ENCODE measurements at places on chromosomes 3 and 15. TPM values are rescaled to one million over a fixed set of nuclear protein-coding genes. Genes with fewer than 3 reads are reported as not detected.

DNA sequence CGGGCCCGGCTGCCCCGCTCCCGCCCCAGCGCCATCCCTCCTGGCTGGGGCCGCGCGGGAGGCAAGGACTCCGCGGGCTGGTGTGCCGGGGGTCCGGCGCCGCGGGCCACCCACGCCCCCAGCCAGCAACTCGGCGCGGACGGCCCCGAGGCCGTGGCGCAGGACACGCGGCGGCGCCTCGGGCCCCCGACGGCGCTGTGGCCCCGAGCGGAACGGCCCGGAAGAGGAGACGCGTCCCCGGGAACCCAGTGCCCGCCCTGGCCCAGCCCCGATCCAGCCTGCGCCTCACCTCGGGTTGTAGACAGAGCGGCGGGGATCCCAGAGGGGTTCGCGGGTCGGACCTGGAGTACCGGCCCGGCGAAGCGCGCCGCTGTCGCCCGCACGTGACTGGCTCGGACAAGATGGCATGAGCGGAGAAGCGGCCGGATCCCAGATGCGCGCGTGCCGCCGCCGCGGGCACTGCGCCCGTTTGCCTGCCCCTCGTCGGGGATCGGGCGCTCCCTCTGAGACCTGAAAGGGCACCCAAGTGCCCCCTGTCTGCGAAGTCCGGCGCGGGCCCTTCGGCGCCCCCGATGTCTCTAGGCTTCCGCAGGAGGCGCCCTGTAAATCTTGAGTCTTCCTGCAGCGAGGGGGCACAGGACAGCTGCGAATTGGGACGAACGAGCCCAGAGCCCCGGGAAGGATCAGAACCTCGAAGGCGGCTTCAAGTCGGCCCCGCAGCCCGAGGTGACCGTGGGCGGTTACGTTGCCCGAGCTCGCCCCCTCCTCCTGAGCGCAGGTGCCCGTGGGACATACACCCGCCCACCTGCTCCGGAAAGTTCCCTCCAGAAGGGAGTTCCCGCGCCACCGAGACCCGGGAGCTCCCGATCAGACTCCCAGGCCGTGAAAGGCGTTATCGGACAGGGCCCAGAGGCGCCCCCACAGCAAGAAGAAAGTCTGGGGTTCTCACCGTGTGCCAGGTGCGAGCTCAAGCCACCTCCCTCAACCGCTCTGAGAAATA is 598 bp upstream of the SFMBT1 start:
- peak; percentile 73 for DNase-seq

KLHL40 gene
- not detected for total RNA-seq

APOD gene
- total RNA-seq = 382 TPM

DNA sequence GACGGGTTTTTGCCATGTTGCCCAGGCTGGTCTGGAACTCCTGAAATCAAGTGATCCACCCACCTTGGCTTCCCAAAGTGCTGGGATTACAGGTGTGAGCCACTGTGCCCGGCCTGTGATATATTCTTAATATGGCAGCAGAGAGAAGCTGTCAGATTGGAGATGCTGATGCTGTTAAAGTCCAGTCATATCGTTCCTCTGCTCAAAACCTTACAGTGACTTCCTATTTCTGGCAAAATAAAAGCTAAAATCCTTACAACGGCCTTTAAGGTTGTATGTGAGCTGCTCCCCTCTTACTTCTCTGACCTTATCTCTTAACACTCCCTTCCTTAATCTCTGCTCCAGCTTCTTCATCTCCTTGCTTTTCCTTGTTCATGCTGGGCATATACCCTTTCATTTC is 26.6 kb upstream of the MGA start:
- no peak for DNase-seq

- DNase-seq = no peak
These were observed 22.5 kb upstream of the ROPN1 start for GRCh38 chr3:124014366-124014942.

DNA sequence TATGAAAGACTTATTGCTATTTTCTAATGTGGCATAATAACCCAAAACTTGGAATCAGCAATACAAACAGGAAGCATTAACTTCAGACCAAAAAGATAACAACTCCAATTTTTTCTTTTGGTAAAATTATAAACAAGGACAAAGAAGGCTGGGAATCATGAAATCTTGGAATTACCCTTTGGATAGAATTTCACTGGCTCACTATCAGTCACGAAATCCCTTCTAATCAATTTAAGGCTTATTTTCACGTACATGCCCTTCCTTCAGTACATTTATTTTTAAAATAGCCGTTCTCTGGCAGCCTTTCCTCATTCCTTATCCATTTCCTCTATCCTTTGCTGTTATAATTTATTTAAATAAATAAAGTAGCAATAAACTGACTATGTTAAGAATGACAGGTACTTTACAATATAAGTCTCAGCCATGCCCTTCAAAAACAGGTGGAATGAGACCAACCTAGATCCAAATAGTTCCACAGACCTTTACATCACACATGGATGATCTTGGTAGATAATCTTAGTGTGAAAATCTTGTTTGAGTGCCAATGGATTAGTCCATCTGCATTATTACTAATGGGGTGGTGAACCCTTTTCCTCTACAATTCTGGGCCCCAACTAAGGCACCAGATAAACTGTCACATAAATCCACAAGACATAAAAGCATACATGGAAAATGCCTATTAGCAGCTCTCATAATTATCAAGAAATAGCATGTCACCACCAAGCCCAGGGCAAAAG is 38.9 kb downstream of the ABI3BP start:
- DNase-seq = no peak

- DNase-seq = no peak
These were observed 41.2 kb upstream of the SLC6A11 start for GRCh38 chr3:10774825-10775224.

GRCh38 chr3:106048946-106049481 is 180.2 kb upstream of the CBLB start:
- no peak for DNase-seq

GOLGA6D gene
- total RNA-seq = 0.22 TPM

DNA sequence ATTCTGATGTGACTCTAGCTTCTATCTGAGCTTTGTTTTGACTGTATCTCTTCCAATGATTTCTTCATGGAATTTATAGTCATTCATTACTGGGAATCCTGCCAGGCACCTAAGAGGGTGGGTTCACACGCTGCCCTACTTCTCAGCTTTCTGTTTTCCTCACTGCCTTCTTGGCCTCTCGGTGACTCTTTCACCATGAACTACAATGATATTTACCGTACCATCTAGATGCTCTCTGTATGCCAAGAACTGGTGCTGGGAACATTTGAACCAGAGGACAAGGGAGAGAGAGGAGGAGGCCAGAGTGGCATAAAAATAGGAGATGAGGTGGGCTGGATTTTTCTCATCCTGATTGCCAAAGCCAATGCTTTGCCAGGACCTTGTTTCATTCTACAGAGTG is 280.0 kb upstream of the P2RY1 start:
- no peak for DNase-seq

- DNase-seq = no peak
These were observed 409.6 kb downstream of the UNC13C start for GRCh38 chr15:54387799-54388198.

DNA sequence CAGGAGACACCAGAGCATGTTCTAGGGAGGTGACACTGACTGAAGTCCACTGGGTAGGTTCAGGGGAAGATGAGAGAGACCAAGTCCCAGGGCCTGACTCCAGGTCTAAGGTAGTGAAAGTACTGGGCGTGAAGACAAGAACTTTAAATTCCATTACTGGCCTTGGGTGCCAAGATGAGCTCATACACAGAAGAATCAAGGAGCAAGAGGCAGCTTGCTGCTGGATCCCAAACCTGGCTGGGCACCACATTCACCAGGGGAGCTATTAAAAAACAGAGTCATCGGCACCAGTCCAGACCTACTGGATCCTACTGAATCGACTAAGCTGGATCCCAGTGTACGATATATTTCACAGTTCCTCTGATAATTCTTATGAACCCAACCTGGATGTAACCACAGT is 42.1 kb upstream of the ATG7 start:
- no peak for DNase-seq

- peak; percentile 52 for DNase-seq
These were observed 92.7 kb downstream of the LRRC28 start for GRCh38 chr15:99343881-99344551.

ATP13A5 gene
- total RNA-seq = 3.3 TPM

NDUFB5 gene
- total RNA-seq = 124 TPM

DNA sequence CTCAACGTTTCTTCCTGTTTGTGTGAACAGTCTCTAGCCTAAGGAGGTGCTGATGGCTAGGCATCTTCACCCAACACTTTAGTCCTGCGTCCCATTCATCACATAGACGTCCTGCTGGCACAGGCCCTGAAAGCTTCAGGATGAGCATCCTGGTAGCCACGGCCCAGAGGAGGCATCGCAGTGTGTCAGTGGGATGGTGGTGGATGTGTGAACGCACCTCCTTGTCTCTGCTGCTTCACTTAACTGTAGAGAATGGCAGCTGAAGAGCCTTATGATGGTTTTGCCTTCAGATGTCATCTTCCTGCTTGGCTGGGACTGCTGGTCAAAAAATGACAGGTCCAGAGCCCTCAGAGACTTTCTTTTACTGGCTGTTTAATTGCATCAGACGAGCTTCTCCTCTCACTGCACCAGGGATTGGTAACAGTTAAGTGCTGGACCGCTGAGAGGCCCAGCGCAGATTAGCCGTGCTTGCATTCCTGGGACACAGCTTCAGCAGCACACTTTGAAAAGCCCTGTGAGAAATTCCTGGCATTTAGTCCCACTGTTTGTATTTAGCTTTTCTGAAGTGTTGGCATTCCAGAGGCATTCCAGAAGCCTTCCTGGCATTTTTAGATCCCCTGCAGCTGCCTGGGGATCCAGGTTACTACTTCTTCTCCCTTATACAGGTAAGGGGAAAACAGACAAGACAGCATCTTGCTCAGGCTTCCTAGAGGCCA is 132.4 kb upstream of the PLXNA1 start:
- no peak for DNase-seq

DNA sequence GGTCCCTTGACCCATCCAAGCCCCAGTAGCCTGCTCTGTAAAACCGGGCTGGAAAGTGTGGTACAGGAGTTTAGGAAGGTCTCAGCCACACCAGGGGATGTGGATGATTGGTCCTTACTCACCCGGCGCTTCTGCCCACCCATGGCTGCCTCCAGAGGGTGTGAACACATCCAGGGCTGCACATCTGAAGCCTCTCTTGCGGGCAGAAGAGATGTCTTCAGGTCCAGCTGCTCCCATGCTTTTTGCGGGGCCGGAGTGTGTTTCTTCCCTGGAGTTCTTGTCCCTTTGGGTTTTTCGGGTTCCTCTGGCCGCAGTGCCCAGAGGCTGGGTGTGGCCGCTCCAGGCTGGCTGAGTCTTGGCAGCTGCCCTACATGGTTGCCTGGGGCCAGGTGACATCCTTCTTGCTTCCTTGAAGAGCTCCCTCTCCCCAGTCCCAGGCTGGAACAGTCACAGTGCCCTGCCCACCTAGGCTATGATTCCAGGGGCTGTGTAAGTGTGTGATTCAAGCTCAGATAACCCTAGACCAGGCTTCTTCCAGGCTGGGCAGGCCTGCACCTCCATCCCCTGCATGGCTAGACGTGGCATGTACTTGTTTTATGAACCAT is 33.9 kb downstream of the HDAC11 start:
- DNase-seq = no peak

GRCh38 chr3:151379083-151379734 is 5.3 kb downstream of the P2RY12 start:
- peak; percentile 31 for DNase-seq

GRCh38 chr3:30692498-30693130 is 86.2 kb downstream of the TGFBR2 start:
- DNase-seq = no peak

CHDH gene
- 15.3 TPM for total RNA-seq

DNA sequence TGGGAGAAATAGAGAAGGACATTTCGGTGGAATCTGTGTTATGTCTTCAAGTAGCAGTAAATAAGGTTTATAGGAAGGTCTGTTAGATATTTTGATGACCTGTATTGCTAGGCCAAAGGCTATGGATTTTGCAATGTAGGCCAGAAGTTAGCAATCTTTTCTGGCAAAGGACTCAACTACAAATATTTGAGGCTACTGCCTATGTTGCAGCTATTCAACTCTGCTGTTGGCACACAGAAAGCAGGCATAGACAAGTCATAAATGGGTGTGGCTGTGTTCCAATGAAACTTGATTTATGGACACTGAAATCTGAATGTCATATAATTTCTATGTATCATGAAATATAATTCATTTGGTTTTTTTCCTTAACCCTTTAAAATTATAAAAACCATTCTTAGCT is 438.7 kb upstream of the C2CD4B start:
- no peak for DNase-seq

DNA sequence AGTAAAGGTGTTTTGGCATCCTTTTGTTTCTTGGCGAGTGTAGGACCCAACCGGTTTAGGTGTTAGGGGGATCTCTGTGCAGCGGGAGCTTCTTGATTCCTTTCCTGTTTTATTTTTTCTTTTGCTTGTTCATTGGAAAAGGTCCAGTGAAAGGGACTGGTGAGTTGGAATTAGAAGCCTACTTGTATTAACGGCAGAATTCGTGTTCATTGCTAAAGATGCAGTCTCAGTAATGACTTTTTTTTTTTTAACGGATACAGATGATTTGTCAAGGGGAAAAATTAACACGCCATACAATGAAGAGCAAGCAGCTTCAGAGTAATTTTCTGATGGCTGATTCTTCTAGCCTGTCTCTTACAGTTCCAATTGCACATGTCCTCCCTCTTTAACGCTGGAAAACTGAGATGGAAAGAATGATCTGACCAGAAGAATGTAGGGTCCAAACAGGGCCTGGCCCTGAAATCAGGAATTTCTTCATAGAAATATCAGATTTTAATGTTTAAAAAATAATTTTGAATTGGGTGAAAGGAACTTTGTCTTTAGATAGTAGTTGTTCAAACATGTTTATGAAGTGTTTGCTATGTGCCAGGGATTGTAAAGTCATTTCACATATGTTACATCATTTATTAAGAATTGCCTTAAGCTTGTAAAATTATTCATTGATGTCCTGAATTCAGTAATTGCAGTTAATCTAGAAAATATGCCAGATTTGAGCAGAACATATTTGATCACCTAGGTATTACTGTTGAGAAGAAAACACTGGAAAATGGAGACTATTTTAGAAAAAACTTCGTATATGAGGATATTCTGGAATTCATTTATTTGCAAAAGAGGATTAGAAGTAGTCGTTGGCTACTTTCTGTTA is 1.4 kb downstream of the MAPK6 start:
- no peak for DNase-seq

GRCh38 chr3:153596401-153596800 is 434.4 kb downstream of the RAP2B start:
- DNase-seq = no peak

GRCh38 chr3:187667526-187667925 is 2.7 kb downstream of the SST start:
- DNase-seq = no peak

DNA sequence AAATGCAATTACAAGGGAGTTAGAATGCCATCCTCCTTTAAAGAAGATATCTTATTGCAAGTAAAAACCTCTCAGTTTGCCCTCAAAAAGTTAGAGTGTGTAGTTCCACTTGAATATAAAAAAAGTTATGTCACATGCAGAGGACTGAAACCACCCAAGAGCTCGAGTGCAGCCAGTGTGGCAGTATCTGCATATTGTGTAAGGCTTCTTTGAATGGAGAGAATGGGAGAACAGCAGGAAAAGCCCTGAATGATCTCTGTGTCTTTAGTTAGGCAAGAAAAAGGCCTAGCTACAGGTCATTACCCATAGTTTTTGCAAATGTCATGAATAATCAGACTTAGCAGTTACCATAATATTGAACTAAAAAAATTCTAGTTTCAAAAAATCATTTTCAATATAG is 13.9 kb upstream of the TEX9 start:
- no peak for DNase-seq

All from dorsolateral prefrontal cortex (tissue), 122 donors.